ENCODE measurements at places on chromosomes 7 and 10.

DNA sequence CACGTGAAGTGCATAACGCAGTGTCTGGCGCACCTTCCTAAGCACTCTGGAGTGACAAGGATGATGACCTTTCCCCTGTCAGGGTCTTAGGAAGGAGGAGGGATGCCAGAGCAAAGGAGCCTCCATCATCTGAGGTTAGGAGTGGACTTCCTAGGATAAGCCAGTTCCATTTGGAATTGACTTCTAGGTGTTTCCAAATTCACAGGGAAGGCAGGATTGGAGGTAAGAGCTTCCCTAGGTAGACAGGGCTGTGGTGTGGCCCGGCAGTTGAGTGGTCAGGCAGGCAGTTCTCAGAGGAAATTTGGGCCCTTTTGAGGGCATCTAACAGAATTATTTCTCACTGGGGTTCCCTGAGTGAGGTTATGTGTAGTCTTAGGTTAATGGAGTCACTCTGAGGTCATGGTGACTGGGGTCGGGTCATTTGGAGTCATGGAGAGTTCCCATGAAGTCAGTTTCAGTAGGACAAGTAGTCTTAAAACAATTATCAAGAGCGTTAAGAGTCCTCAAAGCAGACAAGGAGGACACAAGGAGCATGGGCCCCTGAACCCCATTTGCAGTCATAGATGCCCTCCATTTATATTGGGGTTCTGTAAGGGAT is 8.2 kb downstream of the PPIF start:
- DNase-seq: peak; percentile 6

DNA sequence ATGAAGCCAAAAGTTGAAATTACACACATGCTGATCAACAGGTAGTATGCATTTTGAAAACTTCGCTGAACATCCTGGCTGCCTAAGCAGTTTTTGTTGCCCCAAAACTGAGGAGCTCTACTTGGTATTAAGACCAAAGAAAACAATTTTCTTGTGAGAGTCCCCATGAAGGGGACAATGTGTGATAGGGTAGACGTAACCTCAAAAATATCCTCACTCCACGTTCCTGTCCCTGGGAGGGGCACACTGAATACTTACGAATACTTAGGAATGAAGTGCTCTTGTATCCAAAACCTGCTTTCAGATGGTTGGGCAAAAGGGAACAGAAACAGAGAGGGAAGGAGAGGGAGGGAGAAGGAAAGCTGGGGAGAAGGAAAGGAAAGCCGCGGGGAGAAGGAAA is 24.7 kb downstream of the CCDC6 start:
- no peak for DNase-seq

- no peak for DNase-seq
Observed at GRCh38 chr10:48819783-48820182, 119.9 kb downstream of the LRRC18 start.

- DNase-seq: peak; percentile 73
Observed at GRCh38 chr7:80135309-80136104, 876 bp downstream of the GNAI1 start.

GRCh38 chr7:12386313-12386740 is 17.3 kb downstream of the VWDE start:
- no peak for DNase-seq
